Stimulated activated CD4-positive, alpha-beta T cell treated with anti-CD3 and anti-CD28 coated beads, Interleukin-1b, Interleukin-23, amount 100 ng/mL, for 1 hour (primary cell): ENCODE measurements at places on chromosomes 2 and 18.

DNA sequence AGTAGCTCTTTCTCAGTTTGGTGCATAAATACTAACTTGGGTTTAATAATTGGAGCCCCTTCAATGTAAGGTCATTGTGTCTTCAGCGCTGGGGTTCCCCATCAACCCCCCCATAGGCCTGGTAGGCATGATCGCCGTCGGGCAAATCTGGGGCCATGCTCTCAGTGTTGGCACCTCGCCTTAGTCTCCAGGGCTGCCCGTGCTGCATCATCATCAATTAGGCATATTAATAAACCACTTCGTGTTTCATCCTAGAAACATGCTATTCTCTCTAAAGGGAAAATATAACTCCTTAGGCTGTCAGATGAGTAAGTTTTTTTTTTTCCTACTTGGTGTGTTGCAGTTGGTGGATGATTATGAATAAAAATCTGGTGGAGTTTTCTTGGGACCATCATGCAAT, 96.7 kb upstream of the IL1R2 start:
- no peak for DNase-seq

GRCh38 chr2:181456660-181457120, 496 bp upstream of the ITGA4 start:
- DNase-seq = no peak

- no peak for DNase-seq
Observed at GRCh38 chr2:27922842-27923241, 32.3 kb downstream of the BABAM2 start.

GRCh38 chr2:241359481-241360045, 3.5 kb downstream of the FARP2 start:
- no peak for DNase-seq

DNA sequence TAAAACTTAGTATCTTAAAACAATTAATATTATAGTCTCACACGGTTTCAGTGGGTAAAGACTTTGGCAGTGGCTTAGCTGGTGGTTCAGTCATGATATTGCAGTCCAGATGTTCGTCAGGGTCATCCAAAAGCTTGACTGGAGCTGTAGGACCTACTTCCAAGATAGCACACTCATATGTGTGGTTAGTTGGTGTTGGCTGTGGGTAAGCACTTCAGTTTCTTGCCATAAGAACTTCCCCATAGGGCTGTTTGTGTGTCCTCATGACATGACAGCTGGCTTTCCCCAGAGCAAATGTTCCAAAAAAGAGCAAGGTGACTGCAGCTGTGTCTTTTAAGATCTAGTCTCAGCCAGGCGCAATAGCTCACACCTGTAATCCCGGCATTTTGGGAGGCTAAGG, 48.5 kb upstream of the EPC2 start:
- no peak for DNase-seq

- DNase-seq = no peak
Observed at GRCh38 chr2:2564300-2565078, 233.4 kb upstream of the MYT1L start.

DNA sequence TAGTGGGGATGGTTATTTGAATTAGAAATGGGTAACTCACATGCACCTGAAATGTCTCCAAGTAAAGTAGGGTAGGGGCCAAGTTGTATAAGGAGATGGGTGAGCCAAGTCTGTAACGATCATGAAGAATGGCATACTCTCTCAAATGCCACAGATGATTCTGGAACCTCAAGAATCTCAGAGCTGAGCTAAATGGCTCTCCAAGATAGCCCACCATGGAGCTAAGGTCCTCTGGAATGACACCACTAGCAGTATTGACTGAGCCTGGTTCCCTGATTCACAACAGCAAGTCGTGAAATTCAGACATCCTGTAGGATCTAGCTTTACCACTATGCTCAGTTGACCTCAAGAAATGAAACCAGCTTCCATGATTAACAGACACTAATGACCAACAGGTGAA, 115.9 kb upstream of the EPAS1 start:
- DNase-seq = no peak

DNA sequence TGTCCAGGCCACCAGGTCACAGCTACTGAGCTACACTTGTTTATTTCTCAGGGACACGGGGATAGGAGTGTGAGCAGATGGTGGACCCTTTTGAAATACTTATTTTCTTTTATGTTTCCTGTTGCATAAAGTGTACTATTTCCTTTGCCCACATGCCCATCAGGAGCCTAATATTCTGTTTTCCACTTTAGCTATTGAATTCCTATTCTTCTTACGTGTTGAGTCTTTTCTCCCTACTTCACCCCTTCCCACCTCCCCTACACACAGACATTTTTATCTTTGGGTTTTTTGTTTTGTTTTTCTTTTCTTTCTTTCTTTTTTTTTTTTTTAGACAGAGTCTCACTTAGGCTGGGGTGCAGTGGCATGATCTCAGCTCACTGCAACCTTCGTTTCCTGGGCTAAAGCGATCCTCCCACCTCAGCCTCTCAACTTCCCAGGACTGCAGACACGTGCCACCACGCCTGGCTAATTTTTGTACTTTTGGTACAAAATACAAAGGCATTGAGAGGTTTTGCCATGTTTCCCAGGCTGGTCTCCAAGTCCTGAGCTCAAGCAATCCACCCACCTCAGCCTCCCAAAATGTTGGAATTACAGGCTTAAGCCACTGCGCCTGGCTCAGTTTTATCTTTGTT, 5.2 kb upstream of the GPR55 start:
- DNase-seq = no peak
